ENCODE measurements at places on chromosomes 5 and 9.

GRCh38 chr5:148844433-148845280, 18.2 kb downstream of the ADRB2 start:
- no peak for DNase-seq

DNA sequence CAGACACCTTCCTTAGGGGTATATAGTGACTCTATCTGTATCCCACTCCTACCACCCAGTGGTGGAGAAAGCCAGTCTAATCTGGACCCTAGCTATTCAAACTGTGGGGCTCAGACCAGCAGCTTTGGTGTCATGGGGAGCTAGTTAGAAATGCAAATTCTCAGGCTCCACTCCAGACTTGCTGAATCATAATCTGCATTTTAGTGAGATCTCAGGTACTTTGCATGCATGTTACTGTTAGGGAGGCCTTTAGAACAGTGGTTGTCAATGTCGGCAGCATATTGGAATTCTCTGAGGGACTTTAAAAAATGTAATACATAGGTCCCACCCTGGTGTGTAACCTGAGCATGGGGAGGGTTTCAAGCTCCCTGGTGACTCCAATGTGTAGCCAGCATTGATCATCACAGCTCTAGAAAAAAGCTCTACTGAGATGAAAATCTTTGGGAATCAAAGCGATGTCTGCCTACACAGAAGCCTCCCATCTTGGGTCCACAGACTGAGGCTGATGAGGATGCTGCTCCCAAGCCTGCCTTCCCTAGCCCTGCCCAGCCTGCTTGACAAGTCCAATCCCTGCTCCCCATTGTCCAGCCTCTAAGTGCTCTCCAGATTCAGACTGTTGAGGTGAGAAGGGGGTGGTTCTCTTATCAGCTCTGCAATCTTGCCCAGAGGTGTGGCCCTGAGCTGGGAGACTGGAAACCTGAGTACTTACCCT, 11.9 kb upstream of the GM2A start:
- DNase-seq, result no peak

DNA sequence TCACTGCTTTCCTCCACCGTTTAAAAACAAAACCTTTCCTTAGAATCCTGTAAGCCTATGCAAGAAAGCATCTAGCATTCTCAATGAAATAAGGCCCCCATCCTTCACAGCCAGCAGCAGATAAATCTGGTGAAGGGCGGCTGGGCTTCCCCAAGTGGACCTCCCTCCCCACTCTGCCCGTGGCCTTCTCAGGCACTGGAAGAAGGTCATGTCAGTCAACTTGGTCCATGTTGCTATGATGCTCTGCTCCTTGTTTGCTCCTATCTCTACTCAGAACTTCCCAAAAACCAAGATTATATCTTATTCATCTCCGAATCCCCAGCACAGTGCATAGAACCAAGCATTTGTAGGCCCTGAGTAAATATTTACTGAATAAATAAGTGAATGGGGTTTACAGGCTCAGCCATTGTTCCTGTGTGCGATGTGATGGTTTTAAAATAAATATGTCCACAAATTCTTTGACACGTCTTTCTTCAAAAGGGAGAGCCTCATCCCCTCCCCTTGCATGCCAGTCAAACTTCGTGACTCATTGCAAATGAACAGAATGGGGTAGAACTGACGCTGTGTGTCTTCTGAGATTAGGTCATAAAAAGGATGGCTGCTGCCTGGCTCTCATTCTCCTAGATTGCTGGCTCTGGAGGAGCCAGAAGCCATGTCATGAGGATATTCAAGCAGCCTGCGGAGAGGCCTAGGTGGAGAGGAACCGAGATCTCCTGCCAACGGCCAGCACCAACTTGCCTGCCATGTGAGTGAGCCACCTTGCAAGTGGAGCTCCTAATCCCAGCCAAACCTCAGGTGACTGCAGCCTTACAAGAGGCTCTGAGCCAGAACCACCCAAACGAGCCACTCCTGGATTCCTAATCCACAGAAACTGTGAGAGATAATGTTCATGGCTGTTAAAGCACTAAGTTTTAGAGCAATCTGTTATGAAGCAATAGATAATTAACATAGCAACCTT, 70.5 kb downstream of the MED27 start:
- DNase-seq, result no peak

- DNase-seq, result no peak
Measured at GRCh38 chr5:65334077-65334476, 147.6 kb downstream of the ADAMTS6 start.

DNA sequence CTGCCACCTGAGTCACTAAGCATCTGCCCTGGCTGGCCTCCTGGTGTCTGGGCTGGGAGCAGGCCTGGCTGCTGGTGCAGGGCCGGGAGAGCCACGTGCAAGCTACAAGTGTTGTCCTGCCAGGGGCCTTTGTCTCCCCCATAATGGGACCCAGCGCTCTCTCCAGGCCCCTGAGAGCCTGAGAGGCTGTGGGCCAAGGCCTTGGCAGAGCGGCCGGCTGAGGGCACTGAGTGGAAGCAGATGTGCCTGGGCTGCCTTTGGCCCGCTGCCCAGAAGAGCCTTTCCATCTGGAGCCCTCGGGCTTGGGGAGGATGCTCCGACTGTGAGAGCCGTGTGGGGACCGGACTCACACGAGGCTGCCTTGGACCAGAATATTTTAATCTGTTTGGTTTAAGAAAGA, 185.5 kb downstream of the RGS3 start:
- peak; percentile 87 for DNase-seq

DNA sequence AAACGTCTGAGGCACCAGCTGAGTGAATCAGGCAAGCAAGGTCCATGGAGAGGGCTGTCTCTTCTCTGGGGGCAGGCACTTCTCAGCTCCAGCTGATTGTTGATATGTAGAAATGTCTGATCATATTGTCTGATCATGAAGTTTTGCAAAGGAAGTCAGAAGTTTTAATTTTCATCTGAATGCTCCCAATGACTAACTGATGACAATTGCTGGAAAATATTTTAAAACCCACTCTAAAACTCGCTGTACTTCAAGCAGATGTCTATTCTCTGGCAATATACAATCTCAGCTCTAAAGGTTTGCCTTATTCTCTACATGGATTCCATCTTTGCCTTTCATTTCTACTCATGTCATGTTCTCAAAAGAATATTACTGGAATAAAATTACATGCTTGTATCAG, 12.7 kb downstream of the PLK2 start:
- DNase-seq, result no peak

GRCh38 chr5:75331-76320, 16.3 kb upstream of the PLEKHG4B start:
- DNase-seq, result no peak

DNA sequence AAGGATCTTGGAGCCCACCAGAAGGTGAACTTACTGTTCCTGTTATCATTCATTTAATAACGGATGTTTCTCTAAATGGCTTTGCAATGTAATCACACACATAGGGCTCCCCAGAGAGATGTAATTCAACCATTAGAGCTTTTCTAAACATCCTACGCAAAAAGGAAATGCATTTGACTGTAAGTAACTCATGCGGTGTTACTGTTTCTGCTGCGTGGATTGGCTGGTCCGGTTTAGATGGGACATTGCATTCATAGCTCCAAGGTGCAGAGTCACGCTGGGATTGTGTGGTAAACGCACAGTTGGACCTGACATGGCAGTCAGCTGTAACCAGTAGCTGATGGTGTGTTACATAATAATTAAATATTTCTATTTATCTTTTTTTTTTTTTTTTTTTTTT, 185.5 kb upstream of the OTULINL start:
- no peak for DNase-seq

GRCh38 chr5:175620527-175620926, 37.3 kb upstream of the HRH2 start:
- DNase-seq, result no peak

DNA sequence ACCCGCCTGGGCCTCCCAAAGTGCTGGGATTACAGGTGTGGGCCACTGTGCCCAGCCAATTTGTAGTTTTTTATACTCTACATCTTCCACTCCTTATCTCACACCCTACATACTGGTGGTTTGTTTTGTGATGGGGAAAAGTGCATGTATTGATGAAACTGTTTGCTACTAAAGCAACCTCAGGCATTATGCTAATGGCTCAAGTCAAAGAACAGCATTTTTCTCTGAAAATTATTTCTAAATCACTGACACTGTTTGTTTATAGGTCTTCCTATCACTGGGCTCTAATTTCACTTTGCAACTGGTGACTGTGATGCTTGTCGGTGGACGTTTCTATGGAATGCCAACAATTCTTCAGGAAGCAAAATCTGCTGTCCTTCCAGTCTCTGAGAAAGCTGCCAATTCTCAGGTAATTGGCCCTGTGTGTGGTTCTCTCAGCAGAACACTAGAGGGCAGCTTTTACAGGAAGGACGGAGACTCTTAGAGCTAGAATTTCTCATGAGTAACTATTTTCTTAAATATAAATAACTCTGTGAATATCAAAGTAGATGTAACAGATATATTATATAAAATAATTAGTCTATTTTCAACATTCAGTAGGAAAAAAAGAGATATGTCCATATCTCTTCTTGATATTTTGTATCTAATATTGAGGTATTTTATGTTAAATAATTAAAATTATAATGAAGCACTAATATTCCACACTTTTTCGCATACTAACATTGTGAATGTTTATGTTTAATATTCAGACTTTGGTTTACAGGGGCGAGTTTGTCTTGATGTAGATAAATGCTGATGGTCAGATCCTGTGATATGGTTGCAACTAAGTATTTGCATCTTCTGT, 244.1 kb downstream of the ADGRV1 start:
- DNase-seq, result no peak

DNA sequence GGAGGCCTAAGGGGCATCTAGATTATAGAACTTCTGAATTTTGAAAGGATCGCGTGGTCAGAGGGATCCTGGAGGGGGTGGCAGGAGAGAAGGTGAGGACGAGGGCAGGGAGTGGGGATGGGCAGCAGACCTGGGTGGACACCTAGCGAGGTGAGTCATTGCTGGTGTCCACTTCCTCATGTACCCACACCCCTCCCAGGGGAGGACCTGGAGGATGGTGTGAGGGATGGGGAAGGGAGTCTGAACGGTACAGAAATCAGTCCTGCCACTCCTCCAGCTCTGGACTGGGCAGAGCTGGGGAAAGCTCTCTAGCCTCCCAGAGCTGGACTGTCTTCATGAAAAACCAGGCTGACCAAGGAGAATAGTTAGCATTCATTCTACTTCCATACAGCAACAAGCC, 46.9 kb downstream of the TMOD1 start:
- DNase-seq, result no peak
